ENCODE measurements at places on chromosomes 11 and 22.
A peak's percentile ranks its signal among the peaks of the same experiment; 100 is the strongest.

DNA sequence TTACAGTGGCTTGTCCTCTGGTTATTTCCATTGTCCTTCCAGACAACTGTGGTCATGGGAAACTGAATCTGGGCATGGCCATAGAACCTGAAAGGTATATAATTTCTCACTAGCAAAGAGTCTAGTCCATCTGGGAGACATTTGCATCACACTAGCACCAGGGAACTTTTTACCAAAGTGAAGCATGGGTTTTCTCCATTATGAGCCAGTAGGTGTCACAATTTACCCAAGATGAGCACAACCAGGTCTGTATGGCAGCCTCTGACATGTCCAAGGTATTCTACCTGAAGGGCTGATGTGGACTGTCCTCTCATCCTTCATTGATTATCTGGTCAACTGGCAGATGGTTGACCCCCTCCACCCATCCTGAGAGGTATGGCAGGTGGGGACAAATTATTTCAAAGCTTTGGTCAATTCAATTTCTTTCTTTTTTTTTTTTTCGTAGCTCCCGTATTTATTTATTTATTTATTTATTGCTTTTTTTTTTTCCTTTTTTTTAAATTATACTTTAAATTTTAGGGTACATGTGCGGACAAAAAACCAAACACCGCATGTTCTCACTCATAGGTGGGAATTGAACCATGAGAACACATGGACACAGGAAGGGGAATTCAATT, 425.9 kb downstream of the TMEM135 start:
- peak; percentile 24 for DNase-seq

GRCh38 chr11:45984192-45984591, 61.7 kb downstream of the LARGE2 start:
- DNase-seq: no peak

DNA sequence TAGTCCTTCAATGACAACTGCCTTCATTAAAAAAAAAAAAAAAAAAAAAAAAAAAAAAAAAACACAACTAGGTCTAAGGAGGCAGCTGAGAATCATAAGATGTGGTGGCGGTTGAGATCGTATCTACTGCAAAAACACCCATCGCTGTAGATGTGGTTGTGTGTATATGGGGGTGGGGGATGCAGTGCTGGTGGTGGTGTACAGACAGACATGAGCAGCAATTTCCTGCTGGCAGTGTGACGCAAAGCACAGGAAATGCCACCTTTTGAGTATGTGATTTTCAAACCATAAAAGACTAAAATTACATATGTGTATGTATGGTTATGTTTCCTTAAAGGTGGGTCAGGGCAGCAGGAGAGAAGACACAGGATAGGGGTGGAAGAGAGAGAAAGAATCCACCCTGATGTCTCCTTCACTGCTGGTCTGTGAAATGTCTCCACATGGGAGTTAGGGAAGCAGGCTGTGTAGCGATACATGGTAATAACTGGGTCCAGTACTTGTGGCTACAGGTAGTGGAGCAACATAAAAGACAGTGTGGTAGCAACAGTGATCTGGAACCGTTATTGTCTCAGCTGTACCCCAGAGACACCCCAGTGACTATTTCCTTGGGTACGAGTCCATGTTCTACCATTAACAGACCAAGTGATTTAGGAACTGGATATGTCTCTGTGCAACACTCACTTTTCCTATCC, 57.9 kb downstream of the SYTL2 start:
- DNase-seq: no peak

GRCh38 chr11:8610532-8611116, 16.6 kb upstream of the STK33 start:
- DNase-seq: no peak

GRCh38 chr22:29330753-29331152, 15.3 kb upstream of the RASL10A start:
- peak; percentile 74 for DNase-seq

Data from iris pigment epithelial cell (primary cell).